Stimulated activated CD8-positive, alpha-beta memory T cell treated with anti-CD3 and anti-CD28 coated beads, Interleukin-7, amount 100 ng/mL, for 1 hour (primary cell): ENCODE measurements at places on chromosomes 4 and X.

- no peak for DNase-seq
Observed at GRCh38 chr4:5924461-5925125, 31.7 kb upstream of the CRMP1 start.

DNA sequence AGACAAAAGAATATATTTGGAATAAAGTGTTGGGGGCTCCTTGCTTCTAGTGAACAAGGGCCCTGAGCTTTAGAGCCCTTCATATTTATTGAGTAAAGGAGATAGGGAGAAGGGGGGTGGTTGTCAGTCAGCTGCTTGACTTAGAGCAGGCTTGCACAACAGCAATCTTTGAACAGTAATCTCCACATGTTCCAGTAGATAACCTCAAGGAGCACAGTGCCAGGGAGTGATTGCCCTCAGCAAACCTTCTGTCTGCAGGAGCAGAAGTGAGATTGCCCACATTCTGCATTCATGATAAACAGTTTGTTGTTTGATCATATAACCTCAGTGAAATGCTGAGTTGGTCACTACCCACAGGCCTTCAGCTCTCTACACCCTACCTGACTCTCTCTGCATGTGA lies 205.8 kb upstream of the CXCL13 start:
- DNase-seq: no peak

DNA sequence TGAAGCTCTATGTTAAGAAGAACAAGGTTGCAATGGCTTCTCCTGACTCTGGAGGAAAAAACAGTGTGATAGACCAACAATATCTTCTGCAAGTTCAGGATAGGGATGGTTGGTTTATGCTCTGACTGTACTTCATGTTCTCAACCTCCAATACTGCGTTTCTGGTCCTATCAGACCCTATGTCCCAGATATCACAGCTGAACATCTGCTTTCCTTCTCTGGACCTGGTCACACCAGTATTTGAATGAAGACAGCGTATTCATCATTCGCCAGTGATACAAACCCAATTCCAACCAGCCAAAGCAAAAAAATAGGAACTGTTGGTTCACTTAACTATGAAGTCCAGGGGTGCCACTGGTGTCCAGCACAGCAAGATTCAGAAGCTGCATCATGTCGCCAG lies 124.5 kb upstream of the KLF3 start:
- DNase-seq: no peak

DNA sequence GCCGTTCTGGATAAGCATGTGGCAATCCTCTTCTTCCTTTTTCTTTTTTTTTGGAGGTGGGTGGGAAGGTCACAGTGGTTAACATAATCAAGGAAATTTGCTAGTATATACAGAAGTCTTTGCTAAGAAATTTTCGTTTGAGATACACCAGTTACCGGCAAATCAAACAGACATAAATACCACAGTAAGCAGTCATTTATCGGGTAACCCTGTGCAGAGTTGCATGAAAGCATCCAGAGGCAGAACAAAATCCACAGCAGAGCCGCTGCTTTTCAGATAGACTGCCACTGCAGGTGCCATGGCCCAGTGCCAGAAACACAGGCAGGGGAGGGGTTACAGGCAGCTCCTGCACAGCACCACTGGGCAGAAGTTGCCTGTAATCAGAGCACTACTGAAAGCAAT lies 179.1 kb upstream of the MAB21L2 start:
- no peak for DNase-seq

DNA sequence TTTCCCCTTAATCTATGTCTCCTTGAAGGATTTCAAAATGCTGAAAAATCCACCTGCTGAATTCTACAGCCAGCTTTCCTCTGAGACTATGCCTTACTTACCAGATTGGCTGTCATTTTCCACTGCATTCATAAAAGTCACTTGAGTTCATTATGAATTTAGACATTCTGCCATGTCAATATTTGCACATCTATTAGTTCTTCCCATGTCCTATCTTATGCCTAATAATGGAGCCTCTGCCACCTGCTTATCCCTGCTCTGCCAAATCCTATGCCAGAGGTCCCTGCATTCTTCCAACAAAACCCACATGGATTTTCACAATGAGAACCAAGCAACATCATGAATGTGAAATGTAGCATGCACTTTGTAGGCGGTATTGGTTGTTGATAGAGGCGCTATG lies 42.6 kb downstream of the GASK1B start:
- DNase-seq: no peak

DNA sequence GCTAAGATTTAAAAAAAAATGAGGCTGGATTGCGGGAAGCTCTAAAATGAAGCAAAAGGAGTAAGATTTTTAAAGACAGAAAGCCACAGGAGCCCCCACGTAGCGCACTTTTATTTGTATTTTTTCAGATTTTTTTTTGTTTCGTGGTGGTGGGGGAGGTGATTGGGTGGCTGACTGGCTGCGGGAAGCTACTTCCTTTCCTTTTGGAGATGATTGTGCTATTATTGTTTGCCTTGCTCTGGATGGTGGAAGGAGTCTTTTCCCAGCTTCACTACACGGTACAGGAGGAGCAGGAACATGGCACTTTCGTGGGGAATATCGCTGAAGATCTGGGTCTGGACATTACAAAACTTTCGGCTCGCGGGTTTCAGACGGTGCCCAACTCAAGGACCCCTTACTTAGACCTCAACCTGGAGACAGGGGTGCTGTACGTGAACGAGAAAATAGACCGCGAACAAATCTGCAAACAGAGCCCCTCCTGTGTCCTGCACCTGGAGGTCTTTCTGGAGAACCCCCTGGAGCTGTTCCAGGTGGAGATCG lies 908 bp downstream of the PCDH10 start:
- no peak for DNase-seq

DNA sequence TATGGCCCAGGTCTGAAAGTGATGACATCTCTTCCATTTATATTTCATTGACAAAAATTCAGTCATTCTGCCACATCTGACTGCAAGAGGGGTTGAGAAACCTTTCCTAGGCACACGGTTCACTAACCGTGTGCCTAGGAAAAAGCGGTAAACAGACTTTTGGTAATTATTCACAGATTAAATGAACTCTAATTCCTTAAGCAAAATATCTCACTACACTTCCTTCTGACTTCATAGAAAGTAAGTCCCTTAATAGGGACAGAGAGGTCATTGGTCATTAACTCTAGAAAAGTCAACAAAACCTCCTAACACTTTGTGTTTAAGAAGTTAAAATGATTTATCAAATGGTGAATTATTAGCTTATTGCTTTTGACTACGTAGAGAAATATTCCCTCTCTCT lies 205.1 kb downstream of the PDHA2 start:
- DNase-seq: no peak
